ENCODE measurements at places on chromosomes 6 and 20. TPM values are rescaled to one million over a fixed set of nuclear protein-coding genes. Genes with fewer than 3 reads are reported as not detected.

- no peak for DNase-seq
- no peaks in the 10 kb centered on the region for H3K4me1 ChIP-seq
- no peaks in the 10 kb centered on the region for H3K27me3 ChIP-seq
- H3K36me3 ChIP-seq = no peaks in the 10 kb centered on the region
- H3K4me3 ChIP-seq = no peak overlapping the region
Observed at GRCh38 chr20:49100972-49101371, 54.9 kb downstream of the CSE1L start.

Gene GPLD1
- 2.8 TPM for total RNA-seq

DNA sequence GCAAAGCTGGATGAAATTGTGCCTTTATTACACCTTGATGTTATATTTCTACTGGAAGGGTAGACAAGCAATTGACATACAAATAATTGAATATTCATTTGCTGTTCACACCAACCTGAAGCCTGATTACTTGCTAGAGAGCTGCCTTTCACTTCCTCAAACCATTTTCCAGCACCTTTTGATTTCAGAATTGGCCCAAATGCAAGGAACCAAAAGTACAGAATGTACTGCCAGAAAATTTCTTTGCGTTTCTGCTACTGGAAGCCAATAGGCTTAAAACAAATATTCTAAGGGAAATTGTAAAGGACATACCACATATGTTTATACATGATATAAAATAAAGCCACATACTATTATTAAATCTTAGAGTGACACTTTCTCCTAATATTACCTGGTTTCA lies 94.5 kb downstream of the RFPL4B start:
- H3K27ac ChIP-seq = no peak overlapping the region
- DNase-seq = no peak
- H3K36me3 ChIP-seq = no peaks in the 10 kb centered on the region
- H3K4me3 ChIP-seq = no peak overlapping the region

Gene EZR
- total RNA-seq = 83.7 TPM

GRCh38 chr6:156167016-156167624 lies 610.1 kb upstream of the ARID1B start:
- DNase-seq = no peak
- H3K4me3 ChIP-seq = no peak overlapping the region
- peak overlapping the region; percentile 62 for H3K27ac ChIP-seq
- no peaks in the 10 kb centered on the region for H3K4me1 ChIP-seq

Gene PRDM13
- total RNA-seq = not detected

DNA sequence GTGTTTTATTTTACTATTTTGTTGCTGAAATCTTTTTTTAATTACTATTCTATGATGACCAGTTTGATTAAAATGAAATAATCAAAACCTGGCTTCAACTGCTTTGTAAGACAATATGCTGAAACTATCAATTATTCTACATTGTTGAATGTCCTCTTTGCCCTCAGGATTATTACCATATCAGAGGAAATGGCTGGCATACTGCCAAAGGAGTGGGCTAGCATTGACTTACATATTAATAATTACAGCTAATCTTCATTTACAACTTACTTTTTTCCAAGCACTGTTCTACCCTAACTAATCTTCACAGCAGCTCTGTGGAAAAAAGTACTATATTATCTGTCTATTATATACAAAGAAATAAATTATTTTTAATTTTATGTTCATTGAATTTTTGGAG lies 560.5 kb downstream of the BCKDHB start:
- H3K27ac ChIP-seq = no peak overlapping the region
- no peaks in the 10 kb centered on the region for H3K4me1 ChIP-seq
- no peak overlapping the region for H3K4me3 ChIP-seq
- no peaks in the 10 kb centered on the region for H3K27me3 ChIP-seq
- no peaks in the 10 kb centered on the region for H3K36me3 ChIP-seq

Gene PANK2
- 63.1 TPM for total RNA-seq
